CD4-positive, alpha-beta T cell treated with Interleukin-4 for 1 hour (primary cell): ENCODE measurements at places on chromosomes 13 and 19.

- no peak for DNase-seq
These were observed 248.8 kb downstream of the SLITRK5 start for GRCh38 chr13:87919956-87920355.

- no peak for DNase-seq
These were observed 108.0 kb upstream of the DOCK9 start for GRCh38 chr13:99085808-99086266.

- peak; percentile 6 for DNase-seq
These were observed 915 bp downstream of the SHC2 start for GRCh38 chr19:459724-460511.

DNA sequence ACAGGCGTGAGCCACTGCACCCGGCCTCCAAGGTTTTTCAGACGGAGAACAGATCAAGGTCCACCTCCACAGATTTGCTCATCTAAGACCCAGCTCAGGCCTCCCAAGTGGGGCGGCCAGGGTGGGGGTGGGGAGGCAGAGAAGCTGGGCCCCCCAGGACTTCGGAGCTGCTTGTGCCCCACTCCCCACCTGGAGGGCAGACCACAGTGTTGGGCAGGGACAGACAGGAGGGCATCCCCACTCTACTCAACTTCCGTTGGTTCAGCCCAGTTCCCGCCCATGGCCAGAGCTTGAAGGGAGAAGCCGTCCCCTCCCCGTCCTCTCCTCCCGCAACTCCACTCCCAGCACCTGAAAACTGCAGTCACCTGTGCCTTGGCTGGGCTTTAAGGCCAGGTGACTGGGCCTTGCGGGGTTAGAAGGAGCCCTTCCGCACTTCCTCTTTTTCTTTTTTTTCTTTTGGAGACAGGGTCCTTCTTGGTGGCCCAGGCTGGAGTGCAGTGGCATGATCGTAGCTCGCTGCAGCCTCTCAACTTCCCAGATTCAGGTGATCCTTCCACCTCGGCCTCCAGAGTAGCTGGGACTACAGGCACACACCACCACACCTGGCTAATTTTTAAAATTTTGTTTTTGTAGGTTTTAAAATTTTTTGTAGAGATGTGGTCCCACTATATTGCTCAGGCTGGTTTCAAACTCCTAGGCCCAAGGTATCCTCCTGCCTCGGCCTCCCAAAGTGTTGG, 734 bp upstream of the LRRC8E start:
- no peak for DNase-seq

GRCh38 chr13:20397896-20398295, 127.8 kb downstream of the CRYL1 start:
- DNase-seq, result no peak
